Common myeloid progenitor, CD34-positive (primary cell): ENCODE measurements at places on chromosomes 12 and 14.
A peak's percentile ranks its signal among the peaks of the same experiment; 100 is the strongest.

GRCh38 chr12:120618954-120619615 lies 21.3 kb upstream of the CABP1 start:
- no peak for DNase-seq

DNA sequence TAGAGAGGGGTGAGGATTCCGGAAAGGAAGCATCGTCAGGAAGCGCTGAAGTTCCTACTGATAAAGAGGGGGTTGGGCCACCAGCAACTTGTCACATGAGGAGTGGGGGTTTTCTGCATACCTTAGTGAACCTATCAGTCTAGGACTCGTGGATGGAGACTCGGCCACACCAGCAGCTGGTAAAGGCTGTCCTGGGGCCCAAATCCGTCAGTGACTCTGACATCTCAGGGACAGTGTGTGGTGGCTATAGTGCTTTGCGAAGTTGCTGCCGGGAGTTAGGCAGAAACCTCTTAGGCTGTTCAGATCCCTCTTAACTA lies 16.4 kb downstream of the RNASE2 start:
- no peak for DNase-seq

DNA sequence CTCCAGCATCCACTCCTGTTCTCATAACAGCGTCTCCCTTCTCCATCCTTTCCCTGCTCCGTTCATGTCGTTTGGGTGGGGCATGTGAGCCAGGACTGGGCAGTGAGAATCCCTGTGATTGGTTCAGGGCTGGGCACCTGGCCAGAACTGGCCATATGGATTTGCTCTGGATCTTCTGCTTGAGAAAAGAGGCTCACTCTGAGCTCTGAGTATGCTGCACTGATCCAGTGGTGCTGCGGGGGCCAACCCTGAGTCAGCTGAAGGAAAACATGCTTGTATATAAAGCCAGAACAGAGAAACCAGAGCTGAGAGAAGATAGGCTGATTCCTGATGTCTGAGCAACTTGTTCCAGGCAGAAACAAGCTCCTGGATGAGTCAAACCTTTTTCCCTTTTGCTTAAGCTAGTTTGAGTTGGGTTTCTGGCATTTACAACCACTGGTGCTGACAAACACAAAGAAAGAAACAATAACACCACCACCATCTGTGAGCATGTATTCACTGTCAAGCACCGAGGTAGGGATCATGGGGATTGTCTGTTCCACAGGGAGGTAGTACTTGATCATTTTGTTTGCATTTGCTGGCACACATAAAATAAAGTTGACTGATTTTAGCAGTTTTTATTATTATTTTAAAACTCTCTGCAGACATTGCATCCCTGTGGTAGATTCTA lies 14.0 kb upstream of the HPD start:
- no peak for DNase-seq

GRCh38 chr12:64678248-64678647 lies 68.0 kb downstream of the RASSF3 start:
- DNase-seq = no peak

GRCh38 chr14:77498120-77498979 lies at the start of gene ISM2:
Gene ISM2 (minus strand): TSS chr14:77498816. CDS start chr14:77498793, 23 bp downstream.
- peak; percentile 40 for DNase-seq

- DNase-seq = no peak
Observed at GRCh38 chr14:75046899-75047298, 4.4 kb downstream of the MLH3 start.

GRCh38 chr14:79016828-79017505 lies 846.8 kb downstream of the NRXN3 start:
- DNase-seq = no peak
